HFFc6 (cell line): ENCODE measurements at places on chromosomes 2 and 18. TPM values are rescaled to one million over a fixed set of nuclear protein-coding genes. Genes with fewer than 3 reads are reported as not detected.

GRCh38 chr2:146978577-146979555 lies 866.0 kb upstream of the ACVR2A start:
- no peak for DNase-seq

GRCh38 chr18:12993439-12993838 lies 2.3 kb downstream of the CEP192 start:
- no peak for DNase-seq

- DNase-seq, result no peak
Measured at GRCh38 chr2:213086571-213086970, 64.8 kb downstream of the IKZF2 start.

GRCh38 chr2:146228466-146229058 lies 1616.3 kb upstream of the ACVR2A start:
- DNase-seq, result no peak

The FAM228B gene
- total RNA-seq, result 7.4 to 10.3 TPM (median 9.2 TPM) in 3 replicates

The DNAH6 gene
- 0.03 to 0.05 TPM (median 0.03 TPM) in 3 replicates for total RNA-seq
